Inflammatory macrophage treated with lipopolysaccharide for 4 hours (primary cell): ENCODE measurements at places on chromosomes 4 and X.

GRCh38 chr4:26056406-26056805, 142.4 kb downstream of the SMIM20 start:
- DNase-seq, result no peak

DNA sequence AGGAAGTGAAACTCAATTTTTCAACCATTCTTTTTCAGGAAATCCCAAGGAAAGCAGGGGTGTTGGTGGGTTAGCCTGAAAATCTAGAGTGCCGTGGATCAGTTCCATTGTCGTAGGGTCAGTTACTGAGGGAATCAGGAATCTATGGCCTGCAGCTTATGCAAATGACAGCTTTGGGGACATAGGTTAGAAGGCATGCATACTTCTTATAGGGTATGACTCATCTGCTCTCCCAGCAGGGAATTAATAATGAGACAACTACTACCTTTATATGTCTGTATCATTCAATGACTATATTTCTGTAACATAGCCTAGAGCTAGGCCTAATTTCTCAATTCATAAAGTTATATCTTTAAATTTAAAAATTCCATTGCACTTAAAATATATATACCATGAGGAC, 36.6 kb downstream of the ZNF41 start:
- DNase-seq, result no peak

GRCh38 chrX:154490021-154490413, 412 bp downstream of the SLC10A3 start:
- no peak for DNase-seq

DNA sequence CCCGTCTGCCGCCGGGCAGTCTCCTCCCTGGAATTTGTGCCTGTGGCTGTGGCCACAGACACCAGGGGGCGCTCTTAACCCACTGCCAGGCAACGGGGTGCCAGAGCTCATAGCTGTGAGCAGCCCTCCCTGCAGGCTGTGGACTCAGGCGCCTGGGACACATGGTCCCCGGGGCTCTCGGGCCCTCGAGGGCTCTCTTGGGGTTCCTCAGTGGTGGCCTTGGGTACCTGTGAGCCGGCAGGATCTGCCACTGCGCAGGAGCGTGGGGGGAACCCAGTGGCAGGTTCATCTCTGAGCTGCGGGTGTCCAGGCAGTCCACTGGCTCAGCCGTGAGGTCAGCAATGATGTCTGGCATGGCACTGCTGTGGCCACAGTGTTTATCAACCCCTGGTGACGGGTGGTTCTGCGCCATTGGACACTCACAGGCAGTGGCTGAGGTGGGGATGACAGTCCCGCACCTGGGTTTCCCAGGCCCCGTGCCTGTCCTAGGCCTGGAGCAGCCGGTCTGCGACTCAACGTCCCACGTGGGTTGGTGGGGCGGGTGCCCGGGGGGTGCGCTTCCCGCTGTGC, 37.2 kb downstream of the PCGF3 start:
- peak; percentile 50 for DNase-seq

DNA sequence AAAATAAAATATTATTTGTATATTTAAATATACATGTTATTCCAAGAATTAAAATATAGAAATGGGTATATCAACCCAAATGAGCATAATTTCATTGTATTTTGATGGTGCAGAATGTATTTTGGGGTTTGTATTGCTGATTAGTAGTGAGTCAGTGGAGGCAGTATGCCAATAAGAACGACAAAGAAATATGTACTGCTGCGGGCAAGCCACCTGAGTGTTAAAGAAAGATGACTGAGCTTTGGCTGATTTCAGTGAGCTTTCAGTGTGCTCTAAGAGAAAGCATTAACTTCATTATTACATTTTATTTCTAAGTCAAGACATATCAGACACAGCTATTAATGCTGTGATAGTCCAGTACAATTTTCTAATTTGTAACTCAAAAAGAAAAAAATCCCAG, 297.8 kb downstream of the ANK2 start:
- no peak for DNase-seq

DNA sequence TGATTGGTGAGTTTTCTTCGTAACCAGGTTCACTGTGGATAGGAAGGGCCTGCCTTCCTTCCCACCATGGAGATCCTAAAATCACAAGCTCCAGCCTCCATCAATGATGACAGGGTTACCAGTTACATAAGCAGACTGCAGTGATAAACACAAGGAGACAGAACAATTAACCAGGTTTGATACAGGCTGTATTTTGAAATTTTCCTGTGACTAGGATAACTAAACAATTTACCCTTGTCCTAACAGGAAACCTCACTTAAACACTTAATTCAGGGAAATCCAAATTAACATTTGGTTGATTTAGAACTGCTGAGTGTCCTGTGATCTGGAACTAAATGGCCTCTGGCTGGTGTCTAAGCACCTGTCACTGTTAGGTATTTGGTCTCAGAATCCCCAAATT, 3.1 kb upstream of the SLC9B2 start:
- no peak for DNase-seq
